ENCODE measurements at places on chromosomes 5 and 9. TPM values are rescaled to one million over a fixed set of nuclear protein-coding genes. Genes with fewer than 3 reads are reported as not detected.

ADAMTS6 gene
- total RNA-seq, result 0.89 TPM

ABHD17B gene
- 16.6 TPM for total RNA-seq

FAM114A2 gene
- total RNA-seq, result 45.5 TPM

C9 gene
- not detected for total RNA-seq

CD180 gene
- 0.52 TPM for total RNA-seq

ECSCR gene
- total RNA-seq, result 0.33 TPM

ZFP2 gene
- 2.2 TPM for total RNA-seq

PCDHA12 gene
- total RNA-seq, result not detected

GM2A gene
- total RNA-seq, result 20.4 TPM

IL5 gene
- not detected for total RNA-seq

PPP3R2 gene
- total RNA-seq, result not detected

NR2F1-AS1 gene
- not detected for total RNA-seq

TLR4 gene
- 0.55 TPM for total RNA-seq

GDA gene
- total RNA-seq, result not detected

CCDC187 gene
- total RNA-seq, result not detected

Data from CD4-positive, alpha-beta memory T cell (primary cell).